Iris pigment epithelial cell (primary cell): ENCODE measurements at places on chromosomes 12 and 14.

DNA sequence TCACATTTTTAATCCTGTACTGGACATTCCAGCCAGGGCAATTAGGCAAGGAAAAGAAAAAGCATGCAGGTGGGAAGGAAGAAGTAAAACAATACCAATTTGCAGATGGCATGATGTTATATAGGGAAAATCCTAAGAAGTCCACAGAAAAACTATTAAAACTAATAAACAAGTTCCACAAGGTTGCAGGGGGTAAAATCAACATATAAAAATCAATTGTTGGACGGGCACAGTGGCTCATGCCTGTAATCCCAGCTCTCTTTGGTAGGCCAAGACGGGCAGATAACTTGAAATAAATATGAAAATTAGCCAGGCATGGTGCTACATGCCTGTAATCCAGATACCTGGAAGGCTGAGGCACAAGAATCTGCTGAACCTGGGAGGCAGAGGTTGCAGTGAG, 31.9 kb downstream of the SEC23A start:
- DNase-seq: no peak

GRCh38 chr12:16198884-16199283, 78.6 kb downstream of the SLC15A5 start:
- DNase-seq: no peak

- DNase-seq: no peak
Measured at GRCh38 chr12:93805736-93806141, 128.6 kb downstream of the CRADD start.

DNA sequence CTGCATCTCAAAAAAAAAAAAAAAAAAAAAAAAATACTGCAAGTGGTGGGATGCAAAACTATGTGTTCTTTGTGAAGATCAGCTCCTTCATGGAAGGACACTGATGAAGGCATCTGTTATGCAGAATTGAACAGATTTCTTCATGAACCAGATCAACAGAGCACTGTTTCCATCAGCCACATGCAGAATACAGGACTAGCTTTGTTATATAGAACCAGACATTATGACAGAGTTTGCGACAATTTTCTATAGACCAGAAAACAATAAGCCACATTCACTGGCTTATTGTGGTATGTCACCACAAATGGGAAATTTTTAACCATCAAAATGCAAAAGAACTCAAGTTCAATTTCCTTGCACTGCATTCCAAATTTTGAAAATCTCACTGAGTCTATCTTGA, 34.7 kb downstream of the CIT start:
- no peak for DNase-seq

- DNase-seq: no peak
Measured at GRCh38 chr12:32043928-32044549, 62.6 kb upstream of the BICD1 start.
